Smooth muscle cell of bladder (primary cell): ENCODE measurements at places on chromosomes 16 and 17. TPM values are rescaled to one million over a fixed set of nuclear protein-coding genes. Genes with fewer than 3 reads are reported as not detected.

Gene TBC1D3
- total RNA-seq, result not detected in 2 replicates

Gene IL17C
- not detected in 2 replicates for total RNA-seq

Gene SLC43A2
- 6.5 and 10.4 TPM in 2 replicates for total RNA-seq

Gene C17orf78
- total RNA-seq, result not detected in 2 replicates

Gene ANKRD40CL
- not detected in 2 replicates for total RNA-seq

Gene KRT33B
- 0.14 and 0.18 TPM in 2 replicates for total RNA-seq

Gene NPIPA8
- total RNA-seq, result not detected in 2 replicates

Gene ST6GALNAC1
- not detected in 2 replicates for total RNA-seq
